NCI-H2081 treated with DMSO at 0.1 percent for 48 hours (cell line): ENCODE measurements at places on chromosomes 1 and 21.
A peak's percentile ranks its signal among the peaks of the same experiment; 100 is the strongest.

DNA sequence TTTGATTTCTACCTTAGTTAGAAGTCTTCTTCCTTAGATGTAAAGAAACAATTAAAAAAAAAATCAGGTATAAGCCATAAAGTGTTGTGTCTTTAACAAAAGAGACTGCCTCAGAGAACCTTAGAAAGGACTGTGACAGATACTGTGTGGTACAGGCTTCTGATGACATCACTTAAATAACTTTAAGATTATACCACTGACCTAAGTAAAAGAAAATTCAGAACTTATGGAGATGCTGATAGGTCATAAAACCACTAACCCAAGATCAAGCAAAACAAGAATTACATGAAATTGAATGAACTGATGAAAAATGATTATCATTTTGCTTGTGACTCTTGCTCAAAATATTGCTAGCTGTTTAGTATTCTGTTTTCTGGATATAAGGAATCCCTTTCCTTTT, 220.8 kb downstream of the NRIP1 start:
- DNase-seq: no peak

- no peak for DNase-seq
Observed at GRCh38 chr1:183913567-183913993, 108.7 kb downstream of the RGL1 start.

- no peak for DNase-seq
Observed at GRCh38 chr1:70948396-70949017, 99.1 kb downstream of the PTGER3 start.

GRCh38 chr21:15172963-15173362, 108.2 kb upstream of the NRIP1 start:
- DNase-seq: no peak

- no peak for DNase-seq
Observed at GRCh38 chr1:61301824-61302657, 219.7 kb downstream of the NFIA start.

DNA sequence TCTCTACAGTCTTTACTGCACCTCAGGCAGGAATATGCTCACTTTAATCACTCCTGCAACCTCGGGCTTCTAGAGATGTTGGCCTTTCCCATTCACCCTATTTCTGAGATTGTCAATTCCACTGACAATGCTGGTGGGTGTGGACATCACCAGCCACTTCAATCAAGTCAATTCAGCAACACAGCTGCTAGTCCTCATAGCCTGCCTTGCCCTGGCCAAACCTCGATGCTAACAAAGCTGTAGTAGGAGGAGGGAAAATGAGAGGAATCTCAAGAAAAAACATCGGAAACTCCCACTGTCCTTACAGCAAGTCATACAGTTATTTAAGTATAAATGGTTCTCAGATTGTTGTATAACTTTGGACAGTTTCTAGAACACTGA, 155.0 kb downstream of the KCNH1 start:
- DNase-seq: no peak

DNA sequence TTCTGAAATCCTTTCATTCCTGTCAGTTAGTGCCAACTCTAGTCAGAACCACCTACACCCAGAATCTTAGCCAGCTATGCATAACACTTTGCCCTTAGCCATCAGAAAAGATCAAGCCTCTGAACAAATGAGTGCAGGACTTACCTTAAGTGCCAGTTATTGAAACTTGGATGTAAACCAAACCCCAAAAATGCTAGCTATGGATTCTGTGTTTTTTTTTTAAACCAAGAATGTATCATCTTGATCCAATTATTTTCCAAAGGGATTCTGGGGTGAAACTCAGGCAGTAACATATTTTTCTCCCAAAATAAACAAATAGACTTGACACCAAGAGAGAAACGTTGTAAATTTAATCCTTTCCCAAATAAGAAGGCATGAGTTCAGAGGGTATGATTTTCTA, 538.6 kb upstream of the ADAMTS5 start:
- no peak for DNase-seq

GRCh38 chr1:16215882-16216753, 3.7 kb upstream of the ARHGEF19 start:
- DNase-seq: no peak

- DNase-seq: no peak
Observed at GRCh38 chr1:178361847-178362246, 134.9 kb downstream of the CLEC20A start.

DNA sequence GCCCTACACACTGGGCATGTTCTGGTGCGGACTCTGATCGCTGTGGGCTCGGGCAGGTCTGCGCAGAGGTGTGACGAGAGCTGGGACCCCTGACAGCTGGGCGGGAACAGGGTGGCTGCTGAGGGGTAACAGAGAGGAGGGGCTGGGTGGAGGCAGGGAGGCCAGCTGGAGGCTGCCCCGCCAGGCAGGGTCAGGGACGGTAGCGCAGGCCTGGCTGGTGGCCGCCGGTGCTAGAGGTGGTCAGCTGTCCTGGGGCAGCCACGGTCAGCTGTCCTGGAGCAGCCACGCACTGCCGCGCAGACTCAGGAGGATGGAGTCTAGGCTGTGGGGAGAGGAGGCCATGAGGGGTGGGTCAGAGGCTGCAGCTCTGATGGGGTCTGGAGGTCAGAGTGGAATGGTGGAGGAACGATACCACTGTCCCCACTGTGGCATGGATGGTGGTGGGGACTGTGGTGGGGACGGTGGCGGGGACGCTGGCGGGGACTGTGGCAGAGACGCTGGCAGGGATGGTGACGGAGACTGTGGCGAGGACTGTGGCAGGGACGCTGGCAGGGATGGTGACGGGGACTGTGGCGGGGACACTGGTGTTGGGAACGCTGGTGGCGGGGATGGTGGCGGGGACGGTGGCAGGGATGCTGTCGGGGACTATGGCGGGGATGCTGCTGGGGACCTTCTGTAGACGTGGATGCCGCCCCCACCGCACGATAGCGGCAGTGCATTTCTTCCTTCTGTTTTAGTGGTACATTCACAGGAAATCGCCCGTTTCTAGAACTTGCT, 21.3 kb upstream of the LRRC3 start:
- no peak for DNase-seq

GRCh38 chr1:86998727-86999126, 84.3 kb downstream of the HS2ST1 start:
- DNase-seq: no peak

DNA sequence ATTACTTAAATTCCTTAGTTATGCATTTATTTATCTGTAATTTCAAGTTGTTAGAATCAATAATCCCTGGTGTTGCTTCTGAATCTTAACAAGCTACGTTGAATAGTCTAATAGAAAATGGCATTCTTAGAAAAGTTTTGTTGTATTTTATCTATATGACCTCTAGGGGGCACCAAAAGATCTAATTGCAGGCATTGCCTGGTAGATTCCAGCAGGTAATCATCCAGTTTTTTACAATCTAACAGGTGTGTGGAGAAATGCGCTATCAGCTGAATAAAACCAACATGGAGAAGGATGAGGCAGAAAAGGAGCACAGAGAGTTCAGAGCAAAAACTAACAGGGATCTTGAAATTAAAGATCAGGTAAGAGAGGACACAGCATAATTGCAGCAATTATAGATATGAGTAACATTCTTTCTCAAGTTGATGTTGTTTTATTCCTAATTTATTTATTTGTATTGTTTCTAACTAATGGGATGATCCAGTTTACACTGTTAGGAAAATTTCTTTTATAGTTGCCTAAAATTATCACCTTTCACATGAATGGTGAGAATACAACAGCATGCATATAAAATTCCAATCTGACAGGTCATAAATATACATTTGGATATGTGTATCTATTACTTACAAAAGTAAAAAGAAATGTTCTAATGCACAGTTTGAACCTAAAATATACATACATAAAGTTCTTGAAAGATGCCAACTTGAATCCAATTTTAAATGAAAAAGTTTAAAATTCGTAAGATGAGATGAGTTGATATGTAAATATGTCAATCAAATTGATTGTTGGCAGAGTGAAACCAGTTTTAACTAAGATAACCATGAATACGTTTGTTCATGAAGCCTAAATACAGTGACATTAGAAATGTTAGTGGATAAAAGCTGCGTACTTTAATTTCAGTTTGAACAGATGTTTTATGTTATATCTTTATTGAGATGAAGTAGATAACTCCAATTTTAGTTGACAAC, 88.4 kb downstream of the SDCCAG8 start:
- DNase-seq: peak; percentile 73

DNA sequence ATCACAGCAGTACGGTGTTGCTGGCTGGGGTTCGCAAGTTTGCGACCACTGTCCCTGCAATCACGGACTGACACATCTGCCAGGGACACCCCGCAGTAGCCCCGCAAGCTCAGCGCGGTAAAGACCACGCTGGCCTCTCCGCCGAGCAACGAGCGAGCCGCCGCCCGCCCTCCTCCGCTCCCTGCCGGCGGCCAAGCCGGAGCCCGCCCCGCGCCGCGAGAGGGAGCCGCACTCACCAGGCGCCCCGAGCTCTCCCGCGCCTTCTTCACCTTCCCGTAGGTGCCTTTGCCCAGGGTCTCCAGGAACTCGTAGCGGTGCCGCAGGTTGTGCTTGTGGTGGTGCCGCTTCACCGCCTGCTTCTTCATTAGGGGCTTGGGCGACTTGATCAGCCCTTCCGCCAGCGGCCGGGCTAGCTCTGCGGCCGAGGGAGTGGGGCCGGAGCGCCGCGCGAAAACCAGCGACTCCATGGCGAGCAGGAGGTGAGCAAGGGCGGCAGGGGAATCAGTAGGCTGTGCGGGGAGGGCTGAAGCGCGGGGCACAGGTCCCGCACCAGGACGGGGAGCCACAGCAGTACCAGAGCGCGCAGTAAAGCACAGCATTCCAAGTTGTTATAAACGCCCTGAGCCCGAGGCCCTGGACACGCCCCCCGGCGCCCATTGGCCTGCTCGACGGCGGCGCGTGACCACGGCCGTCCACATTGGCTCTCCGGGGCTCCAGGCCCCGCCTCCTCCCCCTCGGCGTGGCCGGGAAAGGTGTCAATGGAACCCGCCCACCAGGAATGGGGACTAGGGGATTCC, at the start of gene NUAK2:
Gene NUAK2 (minus strand): TSS at position 584 of the 797 bp plus-strand sequence. CDS start 117 bp downstream, at position 467.
- DNase-seq: peak; percentile 48

DNA sequence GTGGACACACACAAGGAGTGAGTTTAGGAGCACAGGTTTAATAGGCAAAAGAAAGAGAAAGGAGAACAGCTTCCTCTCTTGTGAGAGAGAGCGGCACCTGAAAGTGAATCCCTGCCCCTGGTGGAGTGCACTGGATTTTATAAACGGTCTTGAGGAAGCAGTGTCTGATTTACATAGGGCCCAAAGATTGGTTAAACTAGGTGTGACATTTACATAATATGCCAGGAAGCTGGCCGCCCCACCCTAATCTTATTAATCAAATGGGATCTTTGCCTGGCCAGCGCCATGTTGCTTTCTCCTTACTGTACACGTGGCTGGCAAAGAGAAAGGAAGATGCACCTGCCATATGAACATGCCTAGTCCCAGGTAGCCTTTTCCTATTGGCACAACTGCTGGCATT, 38.7 kb downstream of the CFH start:
- no peak for DNase-seq

DNA sequence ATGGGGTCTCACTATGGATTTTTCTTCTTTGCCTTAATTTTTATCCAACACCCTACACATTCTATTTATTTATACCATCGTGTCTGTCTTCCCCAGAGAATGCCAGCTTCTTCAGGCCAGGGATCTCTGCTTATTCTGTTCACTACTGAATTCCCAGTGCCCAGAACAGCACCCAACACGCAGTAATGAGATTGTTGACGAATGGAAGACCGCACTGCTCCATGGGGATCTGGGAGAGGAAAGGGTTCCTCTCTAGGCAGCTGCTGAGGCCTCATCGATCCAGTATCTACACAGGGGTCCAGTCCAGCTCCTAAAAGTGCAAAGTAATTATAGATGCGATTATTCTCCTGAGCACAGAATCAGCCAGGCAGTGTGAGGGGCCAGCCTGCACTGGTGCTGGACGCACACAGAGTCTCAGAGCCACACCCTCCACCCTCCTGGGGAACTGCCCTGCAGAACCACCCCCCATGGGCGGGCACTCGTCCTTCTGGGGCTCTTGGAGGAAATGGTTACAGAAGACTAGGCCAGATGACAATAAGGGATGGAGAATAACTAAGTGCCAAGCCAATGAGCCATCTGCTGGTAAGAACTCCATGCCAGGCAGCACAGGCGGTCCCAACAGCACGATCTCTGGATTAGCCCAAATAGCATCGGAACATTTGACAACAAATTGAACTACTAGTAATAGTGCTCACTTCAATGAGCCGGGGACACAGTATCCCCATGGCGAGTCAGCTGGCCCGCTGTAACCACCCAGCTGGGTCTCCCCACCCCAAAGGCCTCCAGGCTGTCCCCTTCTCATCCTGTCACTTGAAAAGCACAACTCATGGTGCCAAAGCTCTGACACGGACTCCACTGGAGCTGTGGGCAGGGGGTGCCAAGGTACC, 1.7 kb upstream of the PDE9A start:
- no peak for DNase-seq

DNA sequence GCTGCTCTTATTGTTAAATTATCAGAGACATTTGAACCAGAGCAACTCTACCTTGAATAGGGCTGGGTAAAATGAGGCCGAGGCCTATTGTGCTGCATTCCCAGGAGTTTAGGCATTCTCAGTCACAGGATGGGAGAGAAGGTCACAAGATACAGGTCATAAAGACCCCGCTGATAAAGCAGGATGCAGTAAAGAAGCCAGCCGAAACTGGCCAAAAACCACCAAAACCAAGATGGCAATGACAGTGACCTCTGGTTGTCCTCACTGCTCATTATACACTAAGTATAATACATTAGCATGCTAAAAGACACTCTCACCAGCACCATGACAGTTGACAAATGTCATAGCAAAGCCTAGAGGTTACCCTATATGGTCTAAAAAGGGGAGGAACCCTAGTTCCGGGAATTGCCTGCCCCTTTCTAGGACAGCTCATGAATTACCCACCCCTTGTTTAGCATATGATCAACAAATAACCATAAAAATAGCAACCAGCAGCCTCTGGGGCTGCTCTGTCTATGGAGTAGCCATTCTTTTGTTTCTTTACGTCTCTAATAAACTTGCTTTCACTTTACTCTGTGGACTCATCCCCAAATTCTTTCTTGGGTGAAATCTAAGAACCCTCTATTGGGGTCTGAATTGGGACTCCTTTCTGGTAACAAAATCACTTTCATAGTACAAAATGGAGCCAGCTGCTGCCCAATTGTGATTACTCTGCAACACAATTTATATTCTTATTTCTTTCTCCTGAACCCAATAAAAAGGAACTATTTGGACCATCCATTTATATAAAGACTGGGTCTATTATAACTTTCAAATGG, 179.6 kb downstream of the TGFBR3 start:
- no peak for DNase-seq

DNA sequence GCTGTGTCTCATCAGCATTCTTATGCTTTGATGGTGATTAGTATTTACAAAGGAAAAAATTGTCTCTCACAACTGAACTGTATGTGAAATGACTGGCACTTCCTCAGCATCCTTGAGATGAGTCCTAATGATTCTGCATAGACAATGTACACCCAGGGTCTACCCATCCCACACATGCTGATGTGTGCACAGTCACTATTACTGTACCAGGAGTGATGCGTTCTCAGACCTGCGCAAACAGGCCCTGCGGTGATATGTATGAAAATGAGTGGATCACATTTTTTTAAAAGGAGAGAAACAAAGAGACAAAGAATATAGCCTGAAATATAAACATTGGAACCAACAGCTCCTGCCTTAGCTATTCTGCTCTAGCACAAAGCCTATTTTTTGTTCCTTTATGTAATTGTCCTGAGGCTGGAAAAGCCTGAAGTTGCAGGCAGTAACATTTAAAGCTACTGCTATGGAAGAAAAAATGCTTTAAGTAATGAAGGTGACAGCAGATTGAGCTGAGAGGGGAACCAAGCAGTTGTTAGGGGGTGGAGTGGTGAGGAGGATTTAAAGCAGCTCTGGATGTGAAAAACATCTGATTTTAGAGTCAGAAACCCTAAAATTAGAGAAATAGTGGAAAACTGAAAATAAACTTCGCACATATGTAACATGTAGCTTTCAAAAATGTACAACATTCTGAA, 5.5 kb downstream of the RCAN1 start:
- no peak for DNase-seq

GRCh38 chr1:199821029-199821779, 206.3 kb upstream of the NR5A2 start:
- peak; percentile 79 for DNase-seq
